ENCODE measurements at places on chromosomes 1 and 21.

DNA sequence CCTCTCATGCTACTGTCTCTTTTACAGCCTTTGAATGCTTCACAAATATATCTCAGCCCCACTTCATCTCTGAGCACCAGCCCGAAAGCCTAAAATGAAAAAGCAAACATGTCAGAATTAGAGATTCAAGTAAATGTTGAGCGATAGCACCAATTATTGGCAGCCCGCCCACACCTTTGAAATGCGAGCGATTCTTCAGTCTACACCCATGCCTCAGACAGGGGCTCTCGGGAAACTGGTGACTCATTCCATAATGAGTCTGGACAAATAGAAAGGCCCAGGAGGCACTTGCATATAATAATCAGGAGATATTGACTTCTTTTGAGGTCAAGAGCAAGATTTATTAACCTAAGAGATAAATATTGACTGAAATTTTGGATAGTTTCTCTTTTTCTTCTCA is 487.3 kb upstream of the PTBP2 start:
- no peak for DNase-seq

DNA sequence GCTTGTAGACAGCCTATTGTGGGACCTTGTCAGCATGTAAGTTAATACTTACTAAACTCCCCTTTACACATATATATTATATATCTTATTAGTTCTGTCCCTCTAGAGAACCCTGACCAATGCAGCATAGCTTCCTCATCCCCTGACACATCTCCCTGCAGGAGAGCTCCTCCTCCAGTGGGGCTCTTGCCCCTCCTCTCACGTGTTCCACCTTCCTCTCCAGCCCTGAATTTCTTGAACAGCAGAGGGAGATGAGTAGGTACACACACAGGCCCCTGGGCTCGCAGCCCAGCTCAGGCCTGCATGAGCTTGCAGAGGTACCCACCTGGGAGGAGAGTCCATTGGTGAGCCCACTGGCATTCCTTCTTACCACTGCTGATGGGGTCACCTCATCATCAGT is 27.3 kb upstream of the GOLT1A start:
- DNase-seq: no peak

- no peak for DNase-seq
Observed at GRCh38 chr1:43704838-43705237, 2.5 kb upstream of the ST3GAL3 start.

DNA sequence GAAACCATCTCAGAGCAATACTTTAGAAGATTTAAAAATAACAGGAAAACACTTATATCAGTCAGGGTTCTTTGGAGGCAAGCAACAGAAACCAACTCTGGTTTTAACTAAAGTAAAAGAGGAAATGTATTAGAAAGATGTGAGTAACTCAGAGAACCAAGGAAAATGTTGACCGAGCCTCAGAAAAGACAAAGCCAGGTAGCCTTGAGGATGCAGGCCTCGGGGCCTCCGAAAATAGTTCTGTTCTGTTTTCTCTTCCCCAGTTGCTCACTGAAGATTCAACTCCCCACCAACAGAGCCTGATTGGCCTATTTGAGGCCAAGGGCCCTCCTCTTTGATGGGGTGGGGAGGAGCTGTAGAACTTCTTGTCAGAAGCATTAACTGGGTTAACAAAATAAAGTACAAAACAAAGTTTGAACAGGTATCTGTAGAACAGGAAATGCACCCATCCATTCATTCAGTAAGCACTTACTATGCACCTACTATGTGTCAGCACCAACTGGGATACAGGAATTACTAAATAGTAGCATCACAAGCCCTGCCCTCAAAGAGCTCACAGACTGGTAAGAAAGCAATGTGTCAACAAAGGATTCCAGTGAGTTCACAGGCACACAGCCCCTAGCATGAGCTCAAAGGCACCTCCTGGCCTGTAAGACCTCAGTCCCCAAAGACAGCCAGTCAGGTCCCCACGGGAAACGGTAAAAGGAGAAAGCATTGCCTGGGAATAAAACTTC is 12.6 kb downstream of the SLAMF8 start:
- peak; percentile 11 for DNase-seq

DNA sequence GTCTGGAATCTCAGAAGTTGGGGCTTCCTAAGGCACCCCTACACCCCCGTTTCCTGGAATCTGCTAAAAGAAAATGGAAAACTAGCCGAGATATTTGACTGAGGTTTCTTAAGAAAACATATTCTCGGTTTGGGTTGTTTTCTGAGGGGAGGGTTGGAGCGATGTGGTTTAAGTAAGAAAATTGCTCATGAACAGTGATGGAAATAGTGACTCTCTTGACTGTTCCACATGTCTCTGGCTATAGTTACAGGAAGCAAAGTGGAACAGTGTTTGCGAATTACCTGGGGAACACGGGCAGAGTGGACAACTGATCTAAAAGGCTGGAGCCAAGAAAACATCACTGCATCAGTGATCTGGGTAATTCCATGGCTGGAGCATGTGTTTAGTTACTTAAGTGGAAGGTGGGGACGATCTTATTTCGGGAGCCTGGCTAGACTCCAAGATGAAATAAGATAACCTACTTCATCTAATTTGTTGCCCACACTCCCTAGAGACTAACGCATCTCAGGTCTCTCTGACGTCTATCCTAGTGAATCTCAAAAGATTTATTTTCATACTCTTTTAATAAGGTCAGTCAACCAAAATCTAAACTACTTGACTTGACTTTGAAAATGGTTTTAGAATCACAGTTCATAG is 92.4 kb downstream of the KCNJ15 start:
- DNase-seq: no peak

- DNase-seq: no peak
Observed at GRCh38 chr1:51303751-51304251, 26.6 kb downstream of the TTC39A start.

DNA sequence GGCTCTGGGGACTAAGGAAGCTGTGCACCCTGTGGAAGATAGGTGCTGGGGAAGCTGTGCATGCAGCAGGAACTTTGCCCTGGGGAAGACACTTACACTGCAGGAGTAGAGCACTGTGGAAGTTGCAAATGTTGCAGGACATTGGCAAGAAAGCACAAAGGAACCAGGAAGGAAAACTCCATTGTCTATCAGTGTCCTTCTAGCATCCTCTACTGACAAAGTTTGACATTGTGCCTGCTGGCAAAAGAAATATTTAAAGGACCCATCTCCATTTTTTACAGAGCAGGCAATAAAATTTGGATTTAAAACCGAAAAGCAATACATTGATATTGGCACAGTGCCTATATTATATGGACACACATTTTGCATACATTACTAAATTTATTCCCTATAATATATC is 394.1 kb downstream of the PBX1 start:
- no peak for DNase-seq

DNA sequence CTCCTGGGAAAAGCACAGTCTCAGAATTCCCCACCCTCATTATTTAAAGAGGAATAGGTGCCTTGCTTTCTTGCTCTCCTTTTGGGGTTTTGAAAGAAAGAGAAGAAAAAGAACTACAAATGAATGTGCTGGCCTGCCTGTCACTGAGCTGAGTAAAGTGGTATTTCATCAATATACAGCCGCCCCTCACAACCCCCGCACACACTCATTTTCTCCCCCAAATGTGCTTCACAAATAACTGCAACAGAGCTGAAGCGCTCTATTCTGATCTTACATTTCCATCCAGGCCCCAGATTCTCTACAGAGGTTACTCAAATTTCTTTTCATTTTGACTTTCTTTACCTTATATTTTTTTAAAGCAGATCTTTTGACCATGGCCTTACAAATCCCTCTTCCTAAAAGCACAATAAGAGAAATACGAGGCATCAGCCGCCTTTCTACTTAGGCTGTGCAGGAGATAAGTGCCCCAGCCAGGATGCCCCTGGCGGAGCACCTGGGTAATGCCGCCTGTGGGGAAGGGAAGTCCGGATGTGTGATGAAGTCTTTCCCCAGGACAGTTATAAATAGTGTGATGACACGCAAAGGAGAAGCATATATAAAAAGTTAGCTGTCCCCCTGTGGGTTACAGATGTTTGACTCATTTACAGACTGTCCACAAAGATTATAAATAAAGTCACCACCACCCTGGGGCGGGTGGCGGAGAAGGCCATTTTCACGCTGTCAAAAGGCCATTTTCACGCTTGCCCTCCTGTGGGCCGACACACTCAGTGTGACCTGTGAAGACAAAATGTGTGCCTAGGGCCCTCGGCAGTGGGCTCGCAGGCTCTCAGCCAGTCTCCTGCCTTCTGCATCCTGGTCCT is 6.5 kb downstream of the KCNN3 start:
- DNase-seq: no peak

DNA sequence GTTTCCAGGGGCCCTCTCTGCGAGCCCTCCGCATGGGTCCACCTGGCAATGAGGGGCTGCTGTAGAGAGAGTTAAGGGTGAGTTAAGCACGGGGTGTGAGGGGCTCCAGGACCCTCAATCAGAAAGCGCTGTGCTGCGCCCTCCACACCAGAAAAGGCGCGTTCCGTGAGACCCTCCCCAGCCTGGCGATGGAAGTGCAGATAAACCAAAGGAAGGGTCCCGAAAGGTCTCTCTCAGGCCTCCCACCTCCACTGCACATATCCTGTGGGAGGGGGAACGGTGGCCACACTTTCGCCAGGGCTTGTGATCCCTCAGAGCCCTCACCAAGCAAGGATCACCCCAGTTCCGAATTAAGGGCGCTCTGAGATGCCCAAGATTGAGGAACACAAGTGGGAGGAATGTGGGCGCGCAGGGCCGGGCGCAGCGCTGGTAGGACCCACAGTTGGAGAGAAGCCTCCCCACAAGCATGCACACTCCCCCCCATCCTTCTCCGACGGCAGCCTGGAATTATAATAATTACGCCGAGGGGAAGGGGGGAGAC is 1.1 kb downstream of the WNT3A start:
- no peak for DNase-seq

- DNase-seq: no peak
Observed at GRCh38 chr1:209741193-209741592, 14.7 kb upstream of the TRAF3IP3 start.

DNA sequence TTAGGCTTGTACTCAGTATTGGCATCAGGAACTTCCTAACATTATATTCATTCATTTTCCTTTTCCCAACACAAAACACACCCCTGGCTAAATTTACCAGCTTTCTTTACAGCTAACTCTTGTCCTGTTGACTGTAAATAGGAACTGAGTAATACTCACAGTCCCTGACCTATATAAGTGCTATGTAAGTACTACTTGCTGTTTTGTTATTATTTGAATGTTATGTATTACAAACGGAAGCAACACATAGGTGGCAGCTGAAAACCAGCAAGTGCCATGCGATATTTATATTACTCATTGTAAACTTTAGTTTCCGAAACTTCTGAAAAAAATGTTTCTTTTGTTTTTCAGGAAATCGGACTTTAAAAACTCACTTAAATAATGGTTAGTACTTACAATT is 21.5 kb downstream of the PTGER3 start:
- DNase-seq: no peak

DNA sequence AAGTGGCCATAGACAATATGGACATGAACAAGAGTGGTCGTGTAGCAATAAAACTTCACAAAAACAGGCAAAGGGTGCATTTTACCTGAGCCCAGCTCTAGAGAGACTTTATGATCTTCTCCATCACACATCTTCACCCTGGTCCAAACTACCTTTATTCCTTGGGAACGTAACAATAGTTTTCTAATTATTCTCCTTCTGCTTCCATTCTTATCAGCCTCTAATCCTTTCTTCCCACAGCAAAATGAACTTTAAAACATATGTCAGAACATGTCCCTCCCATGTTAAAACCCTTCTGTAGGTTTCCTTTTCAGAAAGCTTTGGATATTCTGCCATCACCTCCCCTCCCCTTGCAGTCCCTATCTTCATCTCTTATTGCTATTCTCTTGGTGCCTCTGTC is 395.2 kb upstream of the PLXNA2 start:
- no peak for DNase-seq

GRCh38 chr1:162696286-162696862 is 64.1 kb downstream of the DDR2 start:
- no peak for DNase-seq

DNA sequence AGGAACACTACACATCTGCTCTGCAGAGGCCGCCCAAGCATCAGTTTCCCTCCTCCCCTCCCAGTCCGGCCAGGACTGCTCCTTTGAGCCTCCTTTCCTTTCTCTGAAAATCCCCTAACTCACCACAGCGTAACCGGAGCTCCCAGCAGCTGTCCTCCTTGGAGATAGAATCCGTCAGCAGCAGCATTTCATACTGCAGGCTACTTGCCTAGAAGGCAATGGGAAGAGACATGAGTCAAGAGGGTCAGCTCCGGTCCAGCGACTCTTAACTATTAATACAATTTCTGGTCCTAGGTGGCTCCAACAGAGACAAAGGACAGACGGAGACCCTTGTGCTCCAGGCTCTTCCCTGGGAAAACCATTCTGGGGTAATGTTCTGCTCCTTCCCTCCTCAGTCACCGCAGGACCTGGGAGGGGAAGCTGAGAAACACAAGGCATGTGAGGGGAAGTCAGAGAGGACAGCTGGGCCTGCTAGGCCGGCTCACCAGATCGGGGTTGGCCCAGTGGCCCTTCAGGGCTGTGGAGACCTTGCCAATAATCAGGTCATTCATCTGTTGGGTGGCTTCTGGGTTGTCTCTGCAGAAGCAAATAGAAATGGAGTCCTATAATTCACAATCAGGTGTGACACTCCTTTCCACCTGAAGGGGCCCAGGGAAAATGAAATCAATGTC is 99.7 kb downstream of the UBR4 start:
- no peak for DNase-seq

DNA sequence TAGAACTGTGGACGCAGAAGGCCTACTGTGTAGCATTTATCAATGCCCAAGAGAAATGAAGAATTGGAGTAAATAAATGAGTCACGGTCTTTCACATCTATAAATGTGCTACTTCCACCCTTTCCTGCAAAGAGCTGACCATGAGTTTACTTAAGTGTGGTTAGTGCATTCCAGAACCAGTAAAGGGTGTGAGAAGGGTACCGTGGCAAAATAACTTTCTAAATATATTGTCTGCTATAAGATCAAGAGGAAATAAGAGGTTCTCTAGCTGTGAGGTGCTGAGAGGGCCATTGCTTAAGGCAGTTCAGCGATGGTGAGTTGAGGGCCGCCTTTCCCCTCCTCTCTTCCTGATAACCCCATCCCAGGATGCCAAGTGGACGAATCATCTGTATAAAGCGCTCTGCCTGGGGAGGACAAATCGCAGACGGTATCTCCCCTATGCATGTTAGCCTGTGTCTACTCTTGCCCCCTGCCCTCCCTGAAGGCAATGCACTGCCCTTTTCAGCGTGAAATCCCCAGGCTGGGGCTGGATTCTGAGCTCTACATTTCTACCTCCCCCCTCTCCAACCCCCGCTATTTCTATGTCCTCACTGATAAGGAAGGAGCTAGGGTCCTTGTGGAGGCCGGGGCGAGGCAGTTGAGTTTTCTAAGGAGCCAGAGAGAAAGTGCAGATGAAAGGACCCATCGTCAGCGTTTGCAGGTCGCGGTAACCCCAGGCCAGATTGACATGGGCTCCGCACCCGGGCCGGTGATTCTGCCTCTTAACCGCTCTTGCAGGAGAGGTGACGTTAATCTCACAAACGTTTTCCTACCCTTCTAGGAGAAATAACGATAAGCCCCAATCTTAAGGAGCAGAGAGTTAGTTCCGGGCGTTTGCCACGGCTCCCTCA is 1.5 kb upstream of the NCAM2 start:
- DNase-seq: no peak
